ENCODE measurements at places on chromosomes 2 and 18.

DNA sequence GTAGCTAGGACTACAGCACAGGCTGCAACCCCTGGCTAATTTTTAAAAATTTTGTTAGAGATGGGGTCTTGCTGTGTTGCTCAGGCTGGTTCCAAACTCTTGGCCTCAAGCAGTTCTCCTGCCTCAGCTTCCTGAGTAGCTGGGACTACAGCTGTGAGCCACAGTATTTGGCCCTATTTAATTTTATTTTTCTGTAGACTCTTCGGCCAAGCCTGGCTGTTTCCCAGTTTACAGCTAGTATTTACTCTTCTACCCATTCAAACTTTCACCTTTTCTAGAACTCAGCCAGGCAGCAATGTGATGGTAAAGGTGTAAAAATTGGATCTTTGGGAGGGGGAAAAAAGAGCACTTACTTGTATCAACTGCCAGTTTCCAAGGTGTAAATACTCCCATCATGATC, 35.3 kb downstream of the SH3RF3 start:
- DNase-seq = no peak

DNA sequence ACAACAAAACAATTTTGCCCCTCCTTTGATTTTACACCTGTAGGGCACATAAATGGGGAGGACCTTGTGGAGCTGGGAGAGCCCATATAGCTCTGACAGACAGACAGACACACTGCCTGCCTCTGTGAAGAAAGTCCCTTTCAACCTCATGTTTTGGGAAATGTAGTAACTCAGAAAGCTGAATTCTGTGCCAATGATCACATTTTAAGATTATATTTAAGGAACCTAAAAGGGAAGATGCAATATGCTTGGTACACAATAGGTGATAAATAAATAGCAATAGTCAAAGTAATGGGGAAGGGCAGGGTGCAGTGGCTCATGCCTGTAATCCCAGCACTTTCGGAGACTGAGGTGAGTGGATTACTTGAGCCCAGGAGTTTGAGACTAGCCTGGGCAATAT, 446.4 kb upstream of the ID2 start:
- DNase-seq = no peak

GRCh38 chr2:240561325-240561971, 1.3 kb downstream of the DUSP28 start:
- DNase-seq = no peak

- DNase-seq = no peak
Measured at GRCh38 chr2:192035731-192036442, 158.8 kb downstream of the TMEFF2 start.

DNA sequence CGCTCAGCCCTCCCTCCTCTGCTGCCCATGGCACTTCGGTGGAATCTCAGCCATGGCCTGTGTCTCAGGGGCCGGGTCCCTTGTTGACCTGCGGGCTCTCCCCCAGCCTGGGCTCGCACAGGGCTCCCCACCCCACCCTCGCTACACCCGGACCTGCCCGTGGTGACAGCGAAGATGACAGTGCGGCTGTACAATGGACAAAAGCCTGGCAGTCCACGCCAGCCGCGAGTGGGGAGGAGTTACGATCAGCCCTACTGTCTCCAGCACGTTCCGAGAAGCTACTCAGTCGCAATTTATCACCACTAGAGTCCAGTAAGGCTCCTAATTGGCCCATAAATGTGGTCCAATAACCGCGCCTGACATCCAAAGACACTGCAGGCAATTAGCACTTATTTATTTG, 31.6 kb downstream of the GBX2 start:
- no peak for DNase-seq
